ENCODE measurements at places on chromosomes 2 and 18.

DNA sequence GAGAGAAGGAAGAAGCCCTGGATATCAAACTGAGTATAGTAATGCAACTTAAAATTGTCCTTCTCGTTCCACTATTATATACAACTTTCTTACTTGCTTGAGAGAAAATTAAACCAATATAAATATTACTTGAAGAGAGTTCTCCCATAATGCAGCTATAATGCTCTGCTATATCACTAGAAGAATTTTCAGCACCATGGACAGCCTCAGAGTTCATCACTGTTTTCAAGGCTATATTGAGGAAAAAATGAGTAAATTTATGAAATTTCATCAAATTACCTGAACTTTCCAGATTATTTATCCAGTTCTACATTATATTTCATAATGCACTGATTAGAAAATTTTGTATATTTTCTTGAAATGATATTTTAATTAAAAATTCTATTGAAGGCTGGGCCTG lies 1053.5 kb upstream of the FAM98A start:
- DNase-seq = no peak

GRCh38 chr2:182706751-182707150 lies 9.3 kb upstream of the DNAJC10 start:
- no peak for DNase-seq

- DNase-seq = no peak
These were observed 73.5 kb downstream of the MEX3C start for GRCh38 chr18:51123936-51124486.

DNA sequence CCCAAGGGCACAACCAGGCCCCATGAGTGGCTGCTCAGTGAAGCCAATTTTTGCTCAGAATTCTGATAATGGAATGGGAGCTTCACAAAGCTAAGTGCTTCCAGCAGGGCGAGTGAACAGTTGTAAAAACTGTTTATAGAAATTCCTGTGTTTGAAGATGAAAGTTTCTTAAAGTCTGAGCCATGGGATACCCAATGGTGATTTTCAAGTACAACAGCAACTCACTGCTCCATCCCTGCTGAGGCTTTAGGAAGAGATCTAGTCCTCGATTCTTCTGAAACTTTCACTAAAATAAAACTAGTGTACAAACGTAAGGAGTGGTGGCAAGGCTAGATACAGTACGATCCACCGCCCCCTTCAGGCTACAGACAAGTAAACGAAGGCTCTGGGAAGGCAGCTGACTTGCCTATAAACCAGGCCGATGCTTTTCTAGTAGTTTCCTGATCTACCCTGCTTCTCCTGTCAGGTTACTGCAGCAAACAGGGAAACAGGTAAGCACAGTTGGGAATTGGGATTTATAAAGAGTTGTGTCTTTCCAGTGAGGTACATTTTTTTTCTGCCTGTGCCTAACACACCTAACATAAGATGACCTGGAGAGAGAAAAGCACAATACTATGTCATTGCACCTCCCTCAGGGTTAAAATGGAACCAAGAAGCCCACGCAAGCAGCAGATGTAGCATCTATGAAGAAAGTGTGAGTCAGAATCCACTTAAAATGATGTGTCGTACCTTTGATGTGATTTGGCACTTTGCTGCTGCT lies 108.7 kb downstream of the UXS1 start:
- DNase-seq = no peak
